ENCODE measurements at places on chromosomes 5 and 9. TPM values are rescaled to one million over a fixed set of nuclear protein-coding genes. Genes with fewer than 3 reads are reported as not detected.
A peak's percentile ranks its signal among the peaks of the same experiment; 100 is the strongest.

- DNase-seq = no peak
These were observed 97.9 kb downstream of the SV2C start for GRCh38 chr5:76180814-76181805.

DNA sequence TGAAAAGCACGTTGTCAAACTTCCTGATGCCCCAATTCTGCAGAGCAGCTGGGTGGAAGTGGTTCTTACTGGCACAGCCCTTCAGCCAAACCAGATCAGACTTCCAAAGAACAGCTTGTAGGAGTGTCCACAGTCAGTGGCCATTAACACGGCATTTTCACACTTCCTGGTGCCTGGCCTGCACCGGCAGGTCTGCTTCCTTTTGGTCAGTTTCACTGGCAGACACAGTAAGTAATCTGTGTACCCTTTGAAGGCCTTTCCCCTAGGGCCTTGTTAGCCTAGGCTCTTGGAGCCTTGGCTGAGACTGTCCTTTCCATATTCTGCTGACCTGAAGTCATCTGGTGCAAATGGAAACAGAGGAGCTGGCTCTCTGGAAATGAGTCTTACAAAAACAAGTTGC, 297.5 kb upstream of the TNC start:
- no peak for DNase-seq

Gene MARCHF3
- polyA plus RNA-seq = 7.0 TPM

Gene PCDHA9
- 1.1 TPM for polyA plus RNA-seq

GRCh38 chr5:17813214-17813613, 179.0 kb downstream of the TAF11L14 start:
- DNase-seq = no peak

DNA sequence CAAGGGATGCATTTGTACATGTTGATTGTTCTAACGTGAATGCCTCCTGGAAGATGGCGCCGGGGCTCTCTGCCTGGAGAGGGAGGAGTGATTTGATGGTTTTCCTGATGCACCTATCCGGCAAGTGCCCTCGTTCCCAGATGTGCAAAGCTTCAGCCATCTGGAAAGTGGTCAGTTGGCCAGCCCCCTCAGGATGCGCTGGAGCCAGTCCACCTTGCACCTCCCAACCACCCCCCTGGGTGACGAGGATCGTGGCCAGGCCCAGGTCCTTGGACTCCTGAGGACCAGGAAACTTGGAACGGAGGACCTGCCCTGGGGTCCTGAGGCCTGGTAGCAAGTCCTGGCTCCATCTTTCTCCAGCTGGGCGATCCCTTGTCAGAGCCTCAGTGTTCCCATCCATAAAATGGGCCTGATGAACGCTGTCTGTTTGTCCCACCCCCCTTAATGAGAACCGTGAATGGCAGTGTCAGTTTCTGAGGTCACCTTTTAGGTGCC, 23.6 kb upstream of the RNU6ATAC start:
- no peak for DNase-seq

GRCh38 chr9:13151489-13151888, 128.0 kb downstream of the MPDZ start:
- DNase-seq = no peak

DNA sequence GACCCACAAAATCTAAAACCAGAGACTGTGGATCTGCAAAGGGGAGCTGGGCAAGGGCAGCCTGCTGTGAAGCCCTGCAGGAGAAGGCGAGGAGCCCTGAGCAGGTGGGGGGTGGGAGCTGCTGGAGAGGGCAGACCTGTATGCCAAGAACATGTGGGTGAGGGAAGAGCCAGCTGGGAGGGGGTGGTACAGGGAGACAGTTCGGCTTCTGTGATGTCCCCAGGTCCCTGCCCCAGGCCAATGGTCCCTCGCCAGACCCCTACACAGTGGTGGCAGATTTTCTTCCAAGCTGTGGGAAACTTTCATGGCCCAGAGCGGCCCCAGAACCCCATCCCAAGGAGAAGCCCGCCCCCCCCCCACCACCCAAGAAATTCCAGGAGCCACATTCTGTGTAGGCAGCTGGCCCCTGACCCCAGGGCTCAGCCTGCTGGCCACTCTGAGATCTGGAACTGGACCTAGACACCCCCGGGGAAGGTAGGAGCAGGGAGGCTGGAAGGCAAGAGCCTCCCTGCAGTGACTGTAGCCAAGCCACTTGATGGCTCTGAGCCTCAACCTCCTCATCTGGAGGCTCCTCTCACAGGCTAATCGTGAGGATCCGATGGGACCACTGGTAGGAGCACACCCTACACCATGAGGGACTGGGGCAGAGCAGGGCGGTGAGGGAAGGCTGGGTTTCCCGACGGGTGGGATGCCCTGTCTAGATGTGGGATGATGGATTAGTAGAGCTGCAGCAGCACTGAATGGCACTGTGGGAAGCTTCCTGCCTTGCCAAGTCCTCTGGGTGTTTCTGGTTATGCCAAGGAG, 22.6 kb upstream of the CSF1R start:
- DNase-seq = no peak

- no peak for DNase-seq
These were observed 300.2 kb upstream of the PANK3 start for GRCh38 chr5:168879331-168879730.

Gene TXNDC8
- polyA plus RNA-seq = not detected

- DNase-seq = no peak
These were observed 484.7 kb downstream of the ELAVL2 start for GRCh38 chr9:23341346-23341745.

Gene TEX48
- polyA plus RNA-seq = not detected

GRCh38 chr9:93232388-93232960, 48.5 kb downstream of the WNK2 start:
- DNase-seq = no peak

GRCh38 chr9:99181621-99182020, 40.1 kb downstream of the ALG2 start:
- no peak for DNase-seq

Gene SCGB3A1
- not detected for polyA plus RNA-seq

Gene PCDHGB4
- 3.0 TPM for polyA plus RNA-seq

GRCh38 chr9:38746303-38746702, 26.4 kb upstream of the FAM240B start:
- DNase-seq = no peak

GRCh38 chr5:167969998-167970397, 321.4 kb upstream of the WWC1 start:
- DNase-seq = no peak

Gene JAKMIP2
- 15.6 TPM for polyA plus RNA-seq

Gene CBY3
- polyA plus RNA-seq = 0.38 TPM

- DNase-seq = no peak
These were observed 304.0 kb downstream of the NR2F1-AS1 start for GRCh38 chr5:93277051-93277450.

Gene STPG3
- not detected for polyA plus RNA-seq

GRCh38 chr9:110399983-110400382, 62.3 kb upstream of the TXNDC8 start:
- DNase-seq = no peak

Gene DEPDC1B
- 35.8 TPM for polyA plus RNA-seq

DNA sequence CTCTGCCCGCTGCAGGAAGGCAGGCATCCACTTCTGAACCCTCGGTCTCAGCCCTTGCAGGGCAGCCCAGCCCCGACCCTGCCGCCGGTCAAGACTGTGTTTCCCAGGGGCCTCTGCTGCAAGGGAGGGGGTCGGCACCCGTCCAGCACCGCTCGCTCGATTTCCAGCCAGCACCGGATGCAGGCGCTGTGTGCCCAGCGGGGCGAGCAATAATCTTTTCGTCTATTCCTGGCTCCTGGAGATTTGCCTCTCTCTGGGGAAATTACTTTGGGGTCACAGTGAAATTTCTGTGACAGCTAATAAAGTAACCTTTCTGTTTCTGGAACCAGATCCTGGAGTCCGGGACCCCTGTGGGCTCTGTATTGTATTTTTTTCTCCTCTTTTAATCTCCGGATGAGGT, 155.3 kb downstream of the COL23A1 start:
- no peak for DNase-seq

- DNase-seq = peak; percentile 81
These were observed 23.6 kb upstream of the MYORG start for GRCh38 chr9:34400275-34400674.

Gene ANKRD18A
- 6.9 TPM for polyA plus RNA-seq

DNA sequence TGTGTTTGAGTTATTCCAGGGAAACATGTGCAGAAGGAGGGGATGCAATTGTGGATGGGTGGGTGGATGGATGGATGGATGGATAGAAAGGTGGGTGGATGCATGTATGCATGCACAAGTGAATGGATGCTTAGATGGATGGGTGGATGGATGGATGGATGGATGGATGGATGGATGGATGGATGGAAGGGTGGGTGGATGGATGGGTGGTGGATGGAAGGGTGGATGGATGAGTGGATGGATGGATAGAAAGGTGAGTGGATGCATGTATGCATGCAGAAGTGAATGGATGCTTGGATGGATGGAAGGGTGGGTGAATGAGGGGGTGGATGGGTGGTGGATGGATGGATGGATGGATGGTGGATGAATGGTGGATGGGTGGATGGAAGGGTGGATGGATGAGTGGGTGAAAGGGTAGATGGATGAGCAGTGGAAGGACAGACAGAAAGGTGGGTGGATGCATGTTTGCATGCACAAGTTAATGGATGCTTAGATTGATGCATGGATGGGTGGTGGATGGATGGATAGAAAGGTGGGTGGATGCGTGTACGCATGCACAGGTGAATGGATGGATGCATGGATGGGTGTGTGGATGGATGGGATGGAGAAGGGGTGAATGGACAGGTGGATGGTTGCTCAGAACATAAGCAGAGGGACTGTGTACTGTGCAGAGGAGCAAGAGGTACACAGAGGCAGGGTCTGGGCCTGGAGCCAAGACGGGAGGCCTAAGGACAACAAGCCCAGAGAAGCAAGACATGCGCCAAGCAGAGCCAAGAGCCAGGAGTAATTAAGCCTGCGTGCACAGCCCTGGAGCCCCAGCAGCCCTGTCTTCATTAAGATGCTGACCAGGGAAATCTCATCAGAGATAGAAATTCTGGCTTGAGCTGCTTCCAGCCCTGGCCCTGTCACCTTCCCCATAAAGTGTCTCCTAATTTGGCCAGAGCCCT, 84.6 kb upstream of the PPP1R26 start:
- no peak for DNase-seq

Gene SAXO1
- 0.10 TPM for polyA plus RNA-seq

Gene TCF7
- polyA plus RNA-seq = 5.6 TPM

Gene ELOVL7
- 2.3 TPM for polyA plus RNA-seq

DNA sequence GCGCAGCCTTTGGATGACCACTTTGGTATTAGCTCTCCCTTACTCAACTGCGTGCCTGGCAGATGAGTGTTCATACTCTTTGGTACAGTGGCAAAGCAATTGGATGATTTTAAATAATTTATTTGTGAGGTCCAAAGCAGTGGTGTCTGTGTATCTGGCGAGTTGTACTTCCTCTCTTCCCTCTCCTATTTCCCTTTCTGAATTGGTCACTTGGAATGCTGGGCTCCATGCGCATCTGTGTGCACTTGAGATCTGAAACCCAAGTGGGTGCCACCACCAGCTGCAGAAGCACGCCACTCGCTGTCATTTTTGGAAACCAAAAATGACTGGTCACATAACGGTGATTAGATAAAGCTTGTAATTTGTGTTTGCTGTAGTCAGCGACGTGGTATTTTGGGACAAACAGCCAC, 386.0 kb upstream of the KLF4 start:
- no peak for DNase-seq

Data from GM23338 (cell line).